ENCODE measurements at places on chromosomes 12 and 14.
A peak's percentile ranks its signal among the peaks of the same experiment; 100 is the strongest.

DNA sequence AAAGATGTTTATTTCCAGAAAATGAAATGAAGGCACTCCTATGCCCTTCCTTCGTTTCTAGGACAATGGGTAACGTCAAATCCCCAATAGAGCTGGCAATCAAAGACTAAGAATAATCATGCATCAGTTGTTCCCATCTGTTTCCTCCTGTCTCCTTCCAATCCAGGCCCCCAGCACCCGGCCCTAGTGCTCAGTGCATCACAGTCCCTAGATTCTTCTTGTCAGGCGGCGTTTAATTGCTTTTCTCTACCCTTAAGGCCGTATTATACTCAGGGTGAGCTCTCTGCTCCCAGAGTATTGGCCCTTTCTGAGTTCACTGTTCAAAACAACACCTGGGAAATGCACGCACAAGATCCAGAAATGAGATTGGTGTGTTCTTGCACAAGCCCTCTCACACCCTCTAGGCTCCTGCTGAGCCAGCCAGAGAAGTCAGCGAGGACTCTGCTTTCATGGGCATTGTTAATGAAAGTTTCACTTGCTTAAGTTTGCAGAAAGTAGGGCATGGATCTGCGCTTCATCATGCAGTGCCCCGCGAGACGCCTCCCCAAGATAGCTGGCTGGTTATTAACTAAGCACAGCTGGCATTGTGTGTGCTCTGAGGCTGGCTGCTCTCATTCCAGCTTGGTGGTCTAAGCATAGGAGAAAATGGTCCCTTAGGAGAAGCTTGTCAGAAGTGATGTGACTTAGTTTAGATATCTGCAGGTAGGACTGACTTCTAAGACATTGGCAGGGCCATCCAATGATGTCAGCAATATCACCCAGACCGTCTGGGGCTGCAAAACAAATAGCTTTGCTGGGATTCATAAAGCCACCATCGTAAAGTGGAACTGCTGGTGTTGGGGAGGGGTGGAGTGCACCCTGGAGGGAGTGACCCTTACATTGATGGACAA, 28.7 kb downstream of the CRACR2A start:
- no peak for DNase-seq

DNA sequence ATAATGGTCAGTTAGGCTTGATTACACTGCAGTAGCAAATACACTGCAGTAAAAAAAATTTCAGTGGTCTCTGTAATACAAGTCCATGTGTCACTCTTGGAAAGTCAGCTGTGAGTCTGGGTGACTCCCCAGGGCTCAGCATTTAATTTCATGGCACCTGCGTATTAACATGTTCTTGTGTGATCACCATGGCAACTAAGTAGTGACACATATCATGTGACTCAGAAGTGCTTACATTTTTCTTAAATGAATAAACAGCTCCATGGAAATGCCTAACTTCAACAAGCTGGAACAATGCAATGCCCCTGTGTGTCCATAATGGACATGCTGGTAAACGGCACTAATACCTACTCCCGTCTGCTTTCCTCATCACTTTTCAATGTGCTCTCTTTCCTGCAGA, 88.5 kb upstream of the ANO4 start:
- no peak for DNase-seq

DNA sequence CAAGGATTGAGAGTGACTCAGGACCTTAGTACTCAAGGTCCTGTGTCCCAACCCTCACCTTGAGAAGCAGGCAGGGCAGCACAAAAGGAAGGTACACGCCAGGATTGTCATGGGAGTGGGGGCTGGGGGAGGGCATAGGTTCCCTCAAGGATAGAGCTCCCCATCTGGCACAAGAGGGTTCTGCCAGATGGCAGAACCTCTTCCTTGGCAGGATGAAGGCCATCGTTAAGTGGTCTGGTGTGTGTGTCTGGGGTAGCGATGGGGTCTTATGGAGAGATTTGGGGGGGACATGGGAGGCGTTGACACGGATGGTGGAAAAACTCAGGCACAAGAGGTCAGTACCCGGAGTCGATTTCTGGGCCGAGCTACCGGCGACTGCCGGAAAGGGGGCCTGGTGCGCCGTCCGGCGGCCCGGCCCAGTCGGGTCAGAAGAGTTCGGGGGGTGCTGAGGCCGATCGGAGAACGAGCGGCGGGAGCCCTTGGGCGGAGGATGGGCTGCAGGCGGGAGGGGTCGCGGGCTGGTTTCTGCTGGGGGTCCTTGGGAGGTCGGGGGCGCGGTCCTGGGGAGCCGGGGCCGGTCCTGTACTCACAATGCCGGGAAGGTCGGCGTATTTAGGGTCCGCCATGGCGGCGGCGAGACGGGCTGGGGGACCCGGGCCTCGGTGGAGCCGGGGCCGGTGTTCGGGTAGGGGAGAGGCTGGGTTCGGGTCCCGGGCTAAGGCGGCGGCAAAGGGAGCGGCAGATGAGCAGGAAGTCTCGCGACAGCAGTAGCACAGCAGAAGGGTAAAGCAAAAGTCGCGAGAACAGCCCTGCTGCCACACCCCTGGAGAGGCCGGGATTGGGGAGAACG, at the start of gene DCTN2:
Gene DCTN2, minus strand, starts transcription at position 755 of the 850 bp plus-strand sequence. Its CDS starts 129 bp downstream, at position 626.
- peak; percentile 95 for DNase-seq

DNA sequence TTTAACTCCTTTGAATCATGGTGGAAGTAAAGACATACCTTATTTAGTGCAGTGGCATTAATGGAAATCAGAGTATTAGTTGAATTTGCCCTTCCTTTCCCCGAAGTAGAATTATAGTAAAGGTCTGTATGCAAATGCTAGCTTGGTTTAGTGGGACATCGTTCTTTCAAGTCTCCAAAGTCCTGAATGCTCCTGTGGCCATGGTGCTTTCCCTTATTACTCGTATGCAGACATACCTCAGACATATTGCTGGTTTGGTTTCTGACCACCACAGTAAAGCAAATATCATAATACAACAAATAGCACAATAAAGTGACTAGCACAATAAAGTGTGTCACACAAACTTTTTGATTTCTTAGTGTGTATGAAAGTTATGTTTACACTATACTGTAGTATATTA, 52.3 kb downstream of the MNAT1 start:
- DNase-seq = no peak

- no peak for DNase-seq
These were observed 24.4 kb upstream of the CCDC175 start for GRCh38 chr14:59601056-59601455.

GRCh38 chr12:49777800-49778748, 36.7 kb downstream of the TMBIM6 start:
- DNase-seq = peak; percentile 39
